ENCODE measurements at places on chromosomes 6 and 20.

DNA sequence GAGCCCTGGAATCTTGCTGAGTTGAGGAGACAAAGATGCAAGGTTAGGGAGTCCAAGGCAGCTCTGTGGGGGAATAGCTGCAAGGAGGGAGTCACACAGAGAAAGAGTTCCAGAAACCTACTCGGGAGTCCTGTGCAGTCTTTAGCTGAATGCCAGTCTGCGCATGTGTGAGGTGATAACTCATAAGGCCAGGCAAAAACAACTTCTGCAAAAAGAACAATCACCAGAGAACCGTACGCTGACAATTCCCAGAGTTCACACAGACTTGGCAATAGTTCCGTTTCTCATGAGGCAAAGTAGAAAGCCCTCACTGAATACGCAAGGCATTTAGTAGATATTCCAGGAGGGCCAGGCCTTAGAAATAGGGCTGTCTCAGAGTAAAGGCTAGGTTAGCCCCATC is 135.2 kb upstream of the TAB2 start:
- no peak for DNase-seq

GRCh38 chr20:3890398-3890751 is 1.2 kb downstream of the PANK2 start:
- DNase-seq, result no peak

DNA sequence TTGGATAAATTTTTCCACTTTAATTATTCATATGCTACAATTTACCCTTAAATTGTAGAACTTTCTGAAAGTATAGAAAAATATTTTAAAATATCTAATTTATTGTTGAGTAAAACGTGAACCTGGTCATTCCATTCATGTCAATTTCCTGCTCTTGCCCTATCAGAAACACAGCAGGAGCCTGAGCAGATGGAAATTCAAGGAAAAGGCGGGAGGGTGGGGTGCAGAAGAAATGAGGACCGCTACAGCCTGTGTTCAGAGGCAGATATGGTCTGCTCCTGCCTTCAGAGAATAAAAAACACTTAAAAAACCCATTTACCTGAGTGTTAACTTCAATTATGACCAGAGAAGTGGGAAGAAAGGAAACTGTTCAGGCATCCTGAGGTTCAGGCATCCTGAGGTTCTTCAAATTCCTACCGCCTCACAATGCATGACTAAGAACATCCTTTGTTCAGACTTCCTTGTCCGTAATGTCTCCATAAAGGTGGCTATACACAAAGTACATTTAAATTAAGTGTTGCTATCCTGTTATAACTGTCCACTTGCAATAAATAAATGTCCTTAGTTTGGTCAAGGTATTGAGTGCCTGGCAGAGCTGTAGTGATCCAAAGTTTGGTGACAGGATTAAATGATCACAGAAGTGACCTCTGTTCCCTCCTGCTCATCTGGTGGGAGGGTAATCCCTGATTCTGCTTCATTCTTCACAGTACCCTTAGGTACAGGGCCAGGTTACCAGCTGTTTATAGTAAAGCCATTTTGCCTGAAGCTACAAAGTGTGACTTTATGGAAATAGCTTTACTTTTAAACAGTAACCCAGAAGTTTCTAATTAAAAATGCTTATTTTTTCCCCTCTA is 109.1 kb downstream of the MAN1A1 start:
- DNase-seq, result no peak

DNA sequence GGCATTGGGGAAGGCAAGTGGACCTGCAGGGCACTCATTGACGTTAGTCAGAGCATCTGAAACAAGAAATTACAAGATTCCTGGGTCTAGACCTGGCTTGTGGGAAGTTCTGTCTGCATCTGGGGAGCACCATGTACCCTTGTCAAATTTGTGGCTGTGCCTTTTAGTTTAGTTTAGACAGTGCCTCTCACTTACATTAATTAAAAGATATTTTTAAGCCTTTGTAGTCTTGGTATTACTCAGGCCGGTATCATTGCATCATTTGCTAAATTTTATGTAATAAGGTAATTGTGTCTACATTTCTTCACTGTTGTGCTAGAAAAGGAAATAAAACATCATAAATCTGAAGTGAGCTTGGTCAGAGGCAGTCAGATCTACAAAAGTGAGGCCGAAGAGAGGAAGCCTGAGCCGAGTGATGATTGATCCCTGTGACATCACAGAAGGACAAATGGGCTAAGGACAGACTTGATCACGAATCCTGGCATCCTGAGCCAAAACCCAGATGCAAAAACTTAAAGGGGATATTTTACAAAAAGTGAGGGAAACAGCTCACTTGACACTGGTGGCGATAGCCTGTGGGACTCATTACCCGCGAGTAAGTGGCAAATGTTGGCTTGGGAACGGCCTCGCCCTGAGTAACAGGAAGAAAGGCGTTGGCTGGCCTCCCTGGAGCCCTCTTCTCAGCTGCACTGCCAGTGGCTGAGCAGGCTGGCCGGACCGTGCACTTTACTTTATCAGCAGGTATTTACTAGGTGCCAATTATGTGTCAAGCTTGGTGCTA is 106.5 kb downstream of the TCP11 start:
- no peak for DNase-seq

- DNase-seq, result no peak
Measured at GRCh38 chr20:4736875-4737274, 15.2 kb downstream of the PRND start.

GRCh38 chr20:20076297-20077065 is 24.1 kb downstream of the CFAP61 start:
- DNase-seq, result no peak

- no peak for DNase-seq
Measured at GRCh38 chr6:752438-752837, 59.5 kb upstream of the EXOC2 start.

- DNase-seq, result no peak
Measured at GRCh38 chr6:110856296-110856695, 18.3 kb upstream of the AMD1 start.

DNA sequence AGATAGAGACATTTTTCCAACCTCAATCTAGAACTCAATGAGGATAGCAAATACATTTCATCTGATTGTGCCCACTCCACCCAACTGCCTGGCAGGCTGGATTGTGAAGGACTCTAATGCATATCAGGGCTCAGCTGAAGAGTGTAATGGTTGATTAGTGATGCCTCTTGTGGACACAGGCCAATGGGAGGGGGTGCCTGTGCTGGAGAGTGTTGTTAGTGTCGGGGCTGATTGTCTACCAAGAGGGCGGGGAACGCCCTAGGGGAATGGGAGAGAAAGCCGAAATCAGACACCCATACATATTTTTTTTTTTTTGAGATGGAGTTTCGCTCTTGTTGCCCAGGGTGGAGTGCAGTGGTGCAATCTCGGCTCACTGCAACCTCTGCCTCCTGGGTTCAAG is 103.7 kb upstream of the SALL4 start:
- DNase-seq, result no peak

- DNase-seq, result no peak
Measured at GRCh38 chr6:89047473-89047872, 33.1 kb upstream of the PNRC1 start.

DNA sequence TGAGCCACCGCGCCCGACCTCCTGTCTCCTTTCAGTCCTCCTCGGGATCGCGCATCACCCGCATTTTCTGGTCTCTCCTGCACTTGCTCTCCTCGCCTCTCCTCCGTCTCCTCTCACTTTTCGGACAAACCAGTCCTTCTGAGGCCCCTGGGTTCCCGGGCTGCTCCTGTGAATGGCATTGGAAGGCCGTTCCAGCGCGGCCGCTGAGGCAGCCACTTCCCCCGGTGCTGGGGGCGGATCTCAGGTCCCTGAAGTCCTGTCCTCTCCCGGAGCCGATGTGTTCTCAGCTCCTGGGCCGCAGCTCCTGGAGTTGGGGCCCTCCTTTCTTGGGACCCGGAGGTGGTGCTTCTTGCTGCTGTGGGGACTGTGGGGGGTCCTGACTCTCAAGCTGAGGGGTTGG is 803 bp downstream of the MICB start:
- peak; percentile 6 for DNase-seq

- DNase-seq, result no peak
Measured at GRCh38 chr20:2178318-2179232, 76.9 kb downstream of the STK35 start.

DNA sequence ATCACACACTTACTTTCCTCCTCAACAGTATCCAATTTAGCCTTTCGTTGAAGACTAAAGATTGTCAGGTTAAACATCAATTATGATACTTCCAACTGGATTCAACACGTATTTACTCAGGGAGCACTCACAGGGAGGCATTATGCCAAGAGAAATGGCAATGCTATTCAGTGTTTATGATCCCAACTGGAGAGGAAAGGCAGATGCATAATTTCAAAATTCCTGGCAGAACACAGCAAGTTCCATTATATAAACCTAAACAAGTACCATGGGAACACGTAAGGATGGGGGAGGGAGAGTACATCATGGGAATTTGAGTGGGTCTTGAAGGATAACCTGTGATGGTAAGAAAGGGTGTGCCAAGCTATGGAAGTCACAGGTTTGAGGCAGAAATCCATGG is 112.7 kb downstream of the ISM1 start:
- no peak for DNase-seq

- no peak for DNase-seq
Measured at GRCh38 chr6:22448291-22448711, 121.1 kb upstream of the HDGFL1 start.

GRCh38 chr20:63850689-63851547 is 10.4 kb upstream of the ABHD16B start:
- peak; percentile 65 for DNase-seq

- no peak for DNase-seq
Measured at GRCh38 chr6:43396408-43397149, 27.1 kb upstream of the ZNF318 start.

GRCh38 chr6:155341130-155341828 is 27.0 kb upstream of the TFB1M start:
- no peak for DNase-seq

- DNase-seq, result no peak
Measured at GRCh38 chr20:23686046-23686750, 2.6 kb downstream of the CST4 start.

- no peak for DNase-seq
Measured at GRCh38 chr6:52049252-52050050, 38.0 kb downstream of the PKHD1 start.
